ENCODE measurements at places on chromosomes 16 and 17.

GRCh38 chr17:16425698-16426659 is 10.6 kb downstream of the TRPV2 start:
- no peak for DNase-seq

GRCh38 chr16:83366228-83366627 is 441.6 kb upstream of the HSBP1 start:
- no peak for DNase-seq

DNA sequence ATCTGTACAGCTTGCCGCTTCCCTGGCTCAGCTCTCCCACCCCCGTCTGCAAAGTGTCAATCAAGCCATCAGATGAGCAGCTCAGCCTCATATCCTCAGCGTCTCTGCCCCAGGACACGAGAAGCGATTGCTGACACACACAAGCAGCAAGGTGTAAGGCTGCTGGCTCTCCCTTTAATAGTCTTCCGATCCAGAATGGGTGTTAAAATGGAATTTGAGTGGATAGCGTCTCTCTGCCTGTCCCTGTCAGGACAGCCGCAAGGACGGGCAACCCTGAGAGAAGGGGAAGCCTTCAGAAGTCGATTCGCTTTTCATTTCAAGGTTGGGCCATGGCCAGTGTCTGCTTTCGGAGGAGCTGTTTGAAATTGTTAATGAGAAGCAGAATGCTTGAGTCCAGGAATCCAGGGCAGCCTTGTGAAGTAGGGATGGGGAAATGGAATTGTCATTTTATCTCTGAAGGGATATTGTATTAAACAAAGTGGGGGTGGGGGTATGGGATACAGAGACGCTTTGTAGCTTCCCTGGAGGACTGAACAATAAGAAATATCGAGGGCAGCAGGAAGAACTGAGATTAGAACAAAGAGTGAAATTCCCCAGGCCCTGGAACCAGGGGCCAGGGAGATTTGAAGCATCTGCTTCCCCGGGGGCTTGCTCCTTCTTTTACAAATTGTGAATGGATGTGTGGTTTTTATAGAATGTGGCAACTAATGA is 4.7 kb upstream of the PIPOX start:
- DNase-seq, result no peak

DNA sequence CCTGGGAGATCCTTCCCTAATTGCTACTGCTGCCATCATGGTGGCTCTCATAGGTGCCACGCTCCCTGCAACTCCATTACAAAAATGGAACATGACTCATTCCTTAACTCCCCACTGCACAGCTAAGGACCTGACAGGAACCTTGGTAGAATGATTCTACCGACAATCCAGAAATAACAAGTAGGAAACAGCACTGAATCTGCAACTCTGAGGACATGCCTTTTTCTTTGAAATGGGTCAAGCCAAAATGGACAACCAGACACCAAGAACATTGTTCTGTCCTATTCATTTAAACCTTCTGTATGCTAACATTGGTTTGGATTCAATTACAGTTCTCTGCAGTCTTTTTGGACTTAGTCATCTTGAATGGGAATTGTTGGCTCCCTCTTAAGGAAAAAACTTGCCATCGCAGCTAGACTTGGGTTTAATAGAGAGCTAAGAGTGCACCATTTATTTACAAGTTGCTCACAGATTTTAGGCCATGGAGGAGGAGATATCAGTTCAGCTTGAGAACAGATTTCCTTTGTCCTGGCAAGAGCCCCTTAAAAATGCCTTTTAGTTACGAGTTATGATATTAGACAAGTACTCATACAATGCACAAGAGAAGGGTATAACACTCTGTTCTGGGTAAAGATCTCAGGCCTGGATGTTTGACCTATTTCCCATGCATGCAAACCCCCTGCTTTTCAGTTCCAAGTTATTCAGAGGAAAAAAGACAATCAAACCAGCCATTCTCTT is 20.9 kb upstream of the NSRP1 start:
- no peak for DNase-seq
